ENCODE measurements at places on chromosomes 11 and 22.
A peak's percentile ranks its signal among the peaks of the same experiment; 100 is the strongest.

DNA sequence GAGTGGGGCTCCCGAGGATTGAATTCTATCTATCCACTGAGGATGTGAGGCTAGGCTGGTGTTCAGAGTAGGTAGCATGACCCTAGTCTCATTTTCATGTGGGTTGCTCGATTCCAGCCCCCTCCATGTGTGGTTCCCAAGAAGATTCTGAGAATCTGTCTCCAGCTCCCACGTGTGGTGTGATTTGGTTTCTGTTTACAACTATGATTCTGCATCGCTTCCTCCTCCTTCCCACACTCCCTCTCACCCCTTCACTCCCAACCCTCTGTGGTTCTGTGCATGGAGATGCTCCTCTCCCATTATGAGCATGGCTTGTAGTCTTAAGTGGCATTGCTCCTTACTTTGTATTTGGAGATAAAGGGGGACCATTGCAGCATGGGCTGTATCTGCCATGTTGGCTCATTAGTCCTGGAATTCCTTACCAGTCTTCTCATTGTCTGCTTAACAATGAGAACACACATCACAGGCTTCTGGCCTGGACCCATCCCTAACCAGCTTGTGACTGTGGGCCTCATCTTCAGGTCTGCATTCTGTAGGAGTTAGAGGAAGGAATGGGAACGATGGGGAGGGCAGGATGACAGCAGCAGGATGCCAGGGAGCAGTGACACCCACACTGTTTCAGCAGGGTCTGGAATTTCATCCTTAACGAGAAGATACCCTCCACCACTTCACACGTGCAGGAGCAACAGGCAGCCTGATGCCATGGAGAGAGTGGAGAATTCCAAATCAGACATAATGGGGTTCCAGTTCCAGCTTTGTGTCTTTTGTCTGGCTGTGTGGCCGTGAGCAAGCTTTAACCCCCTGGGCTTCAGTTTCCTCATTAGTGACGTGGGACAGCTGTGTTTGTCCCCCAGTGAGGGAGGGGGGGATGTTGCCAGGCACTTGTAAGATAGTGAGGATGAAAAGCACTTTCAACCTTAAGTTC, 86.0 kb downstream of the CCDC81 start:
- peak; percentile 31 for DNase-seq

- no peak for DNase-seq
Observed at GRCh38 chr11:86641537-86642261, 30.7 kb downstream of the ME3 start.

- no peak for DNase-seq
Observed at GRCh38 chr22:39996732-39997131, 2.0 kb downstream of the FAM83F start.

- no peak for DNase-seq
Observed at GRCh38 chr22:17941471-17942406, 82.6 kb downstream of the MICAL3 start.

GRCh38 chr11:57815476-57815875, 53.9 kb downstream of the CTNND1 start:
- DNase-seq: no peak

- DNase-seq: no peak
Observed at GRCh38 chr11:113409526-113409925, 21.9 kb downstream of the ANKK1 start.

DNA sequence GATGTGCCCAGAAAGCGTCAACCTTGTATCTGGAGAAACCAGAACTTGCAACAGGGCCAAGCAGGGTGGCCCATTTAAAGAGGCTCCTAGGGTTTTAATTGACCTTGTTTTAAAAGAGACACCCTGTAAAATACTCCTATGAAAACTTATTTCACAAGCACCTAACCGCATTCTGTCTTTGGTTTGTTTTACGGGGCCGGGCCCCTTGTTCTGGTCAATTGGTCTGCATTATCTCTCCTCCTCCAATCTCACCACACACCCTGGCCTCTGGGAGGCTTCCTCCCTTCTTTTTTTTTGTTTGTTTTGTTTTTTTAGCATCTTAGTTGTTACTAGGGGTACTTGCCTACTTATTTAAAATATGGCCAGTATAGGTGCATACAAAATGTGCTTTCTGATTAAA, 4.7 kb downstream of the EHF start:
- DNase-seq: no peak

GRCh38 chr11:72409458-72409857, 24.9 kb downstream of the CLPB start:
- no peak for DNase-seq

DNA sequence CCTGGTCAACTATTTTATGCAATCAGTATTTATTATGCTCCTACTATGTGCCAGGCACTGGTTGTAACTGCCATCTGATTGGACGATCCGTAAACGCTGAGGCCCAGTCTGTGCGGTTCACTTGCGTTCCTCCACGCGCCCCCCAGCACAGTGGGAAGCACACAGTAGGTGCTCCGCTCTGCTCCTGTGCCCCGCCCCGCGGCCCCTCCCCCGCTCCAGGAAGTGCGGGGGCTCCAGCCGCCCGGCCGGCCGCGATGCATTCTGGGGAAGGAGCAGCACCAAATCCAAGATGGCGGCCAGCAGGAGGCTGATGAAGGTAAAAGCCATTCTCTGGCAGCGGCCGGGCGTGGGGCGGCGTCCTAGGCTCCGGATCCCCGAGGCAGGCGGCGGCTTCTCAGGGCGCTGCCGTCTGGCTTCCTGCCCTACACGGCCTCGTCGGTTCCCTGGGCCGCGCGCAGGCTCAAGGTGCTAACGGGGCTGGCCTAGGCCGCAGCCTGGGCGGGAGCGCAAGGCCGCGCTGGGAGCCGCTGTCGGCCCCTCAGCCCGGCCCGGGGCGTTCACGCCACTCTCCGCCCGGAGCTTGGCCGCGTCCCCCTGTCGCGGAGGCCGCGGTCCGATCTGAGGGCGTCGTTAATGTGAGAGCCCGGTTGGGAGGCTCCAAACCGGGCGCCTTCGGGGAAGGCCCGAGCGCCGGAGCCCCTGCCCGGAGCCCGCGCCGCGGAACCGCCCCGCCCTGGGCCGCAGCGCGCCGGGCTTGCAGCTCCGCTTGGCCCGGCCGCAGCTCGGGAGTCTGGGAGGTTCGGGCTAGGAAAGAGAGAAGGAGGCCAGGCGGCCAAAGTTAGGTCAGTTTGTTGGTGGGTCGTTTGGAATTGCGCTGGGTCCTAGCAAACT, at the start of gene UBE2L3:
Gene UBE2L3 (plus strand): TSS at position 259 of the 891 bp plus-strand sequence. CDS start 31 bp downstream, at position 290.
- DNase-seq: peak; percentile 85

GRCh38 chr11:108508653-108509593, 10.7 kb upstream of the POGLUT3 start:
- DNase-seq: no peak

DNA sequence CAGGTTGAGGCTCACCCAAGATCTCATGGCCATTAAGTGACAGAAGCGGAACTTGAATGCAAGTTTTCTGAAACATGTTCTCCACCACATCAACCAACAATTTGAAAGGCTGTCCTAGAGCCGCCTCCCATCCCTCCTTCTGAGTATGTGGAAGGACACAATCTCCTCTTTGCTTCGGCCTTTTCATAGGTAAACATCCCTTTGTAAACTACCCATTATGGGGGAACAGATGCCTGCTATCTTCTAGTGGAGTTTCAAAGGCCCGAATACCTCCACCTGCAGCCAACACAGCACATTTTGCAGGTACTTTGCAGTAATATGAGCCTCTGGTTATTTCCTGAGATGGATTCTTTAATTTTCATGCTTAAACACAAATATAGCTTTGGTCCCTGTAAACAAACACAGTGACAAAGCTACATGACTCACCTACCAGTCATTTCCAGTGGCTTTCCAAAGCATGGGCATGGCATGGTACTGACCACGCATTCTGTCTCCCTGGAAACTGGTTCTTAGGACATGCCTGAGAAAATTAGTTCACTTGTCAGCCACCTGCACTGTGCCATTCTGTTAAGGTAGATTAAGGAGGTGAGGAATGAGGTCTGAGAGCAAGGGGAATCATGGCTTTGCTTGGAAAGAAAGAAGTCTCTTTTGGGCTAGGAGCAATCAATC, 60.2 kb downstream of the EHF start:
- peak; percentile 86 for DNase-seq

GRCh38 chr11:104633226-104633625, 265.0 kb downstream of the CASP12 start:
- no peak for DNase-seq

DNA sequence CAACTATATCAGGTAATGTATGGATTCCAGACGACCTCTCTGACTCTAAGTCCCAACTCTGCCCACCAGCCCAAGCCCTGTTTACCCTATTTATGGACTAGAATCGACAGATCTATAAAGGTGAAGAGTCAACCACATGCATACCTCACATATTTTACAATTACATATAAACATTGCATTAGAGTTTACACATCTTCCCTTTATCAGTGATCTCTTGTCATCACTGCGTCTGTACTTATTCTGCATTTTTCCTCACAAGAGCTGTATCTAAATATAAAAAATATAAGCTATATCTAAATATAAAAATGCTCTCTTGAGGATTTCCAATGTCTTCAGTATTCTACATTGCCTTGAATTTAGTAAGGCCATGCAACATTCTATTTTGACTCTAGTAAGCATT, 8.5 kb downstream of the FIBIN start:
- peak; percentile 6 for DNase-seq

- no peak for DNase-seq
Observed at GRCh38 chr22:20238536-20238900, 29.6 kb downstream of the RTN4R start.

- DNase-seq: peak; percentile 91
Observed at GRCh38 chr11:48150213-48150612, 66.4 kb upstream of the OR4B1 start.

- DNase-seq: peak; percentile 33
Observed at GRCh38 chr11:120186774-120187591, 23.8 kb upstream of the OAF start.

DNA sequence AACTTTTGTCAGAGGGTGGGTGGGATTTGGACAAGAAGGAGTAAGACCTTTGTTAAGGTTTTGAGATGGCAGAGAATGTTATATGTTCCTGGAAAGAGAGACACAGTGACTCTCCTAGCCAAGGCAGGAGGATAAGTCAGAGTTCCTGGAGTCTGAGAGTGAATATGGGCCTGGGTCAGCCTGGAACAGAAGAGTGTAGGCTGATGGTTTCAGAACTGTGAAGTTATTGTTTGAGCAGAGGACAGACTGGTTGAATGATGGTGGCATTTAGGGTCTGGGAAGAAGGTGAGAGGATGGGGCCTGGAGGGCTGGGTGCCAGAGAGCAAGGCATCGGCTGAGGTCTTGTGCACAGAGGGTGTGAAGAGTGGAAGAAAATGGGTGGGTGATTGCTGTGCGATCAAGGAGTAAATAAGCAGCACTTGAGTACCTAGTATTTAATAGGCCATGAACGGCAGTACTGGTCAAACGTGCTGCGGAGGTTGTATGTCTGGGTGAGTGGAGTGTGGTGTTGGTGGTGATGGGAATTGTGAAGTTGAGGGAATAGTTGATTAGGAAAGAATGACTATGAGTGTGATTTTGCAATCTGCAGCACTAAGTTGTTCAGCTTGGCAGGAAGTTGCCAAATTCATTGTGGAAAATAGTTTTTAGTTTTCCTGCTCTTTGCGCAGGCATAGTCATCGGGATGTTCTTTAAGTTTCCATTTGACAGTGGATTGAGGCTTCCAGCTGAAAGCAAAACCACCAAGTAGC, 1.8 kb downstream of the PANX1 start:
- DNase-seq: peak; percentile 96

DNA sequence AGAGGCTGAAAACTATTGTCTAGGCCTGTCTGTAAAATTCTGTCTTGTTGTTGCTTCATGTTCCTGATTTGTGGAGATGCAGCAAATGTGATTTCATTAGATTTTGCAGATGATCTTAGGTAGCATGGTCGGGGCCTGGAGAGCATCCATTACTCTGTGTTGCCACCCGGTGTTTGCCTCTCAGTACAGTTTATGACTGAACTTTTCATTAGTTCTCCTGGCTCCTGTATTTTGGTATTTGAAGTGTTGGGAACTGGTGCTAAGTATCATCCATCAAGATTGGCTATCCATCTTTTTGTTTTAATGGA, 7.7 kb downstream of the YWHAH start:
- DNase-seq: no peak

DNA sequence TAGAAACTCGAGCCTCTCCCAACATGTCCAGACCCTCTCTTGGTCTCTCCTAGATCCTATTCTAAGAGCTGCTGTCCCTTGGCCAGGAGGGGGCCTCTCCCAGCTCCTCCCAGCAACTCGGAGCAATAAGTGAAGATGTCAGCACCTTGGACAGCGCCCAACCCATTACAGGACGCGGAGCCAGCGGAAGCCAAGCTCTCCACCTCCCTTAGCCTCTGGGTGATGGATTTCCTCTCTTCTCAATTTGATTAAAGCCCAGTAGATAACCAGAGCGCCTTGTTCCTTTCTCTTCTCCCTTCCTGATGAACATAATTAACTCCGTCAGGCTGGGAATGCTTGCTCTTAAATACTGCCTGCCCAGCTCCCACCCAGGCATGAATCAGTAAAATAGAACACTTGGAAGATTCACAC, 26.2 kb upstream of the TPBGL start:
- peak; percentile 81 for DNase-seq

DNA sequence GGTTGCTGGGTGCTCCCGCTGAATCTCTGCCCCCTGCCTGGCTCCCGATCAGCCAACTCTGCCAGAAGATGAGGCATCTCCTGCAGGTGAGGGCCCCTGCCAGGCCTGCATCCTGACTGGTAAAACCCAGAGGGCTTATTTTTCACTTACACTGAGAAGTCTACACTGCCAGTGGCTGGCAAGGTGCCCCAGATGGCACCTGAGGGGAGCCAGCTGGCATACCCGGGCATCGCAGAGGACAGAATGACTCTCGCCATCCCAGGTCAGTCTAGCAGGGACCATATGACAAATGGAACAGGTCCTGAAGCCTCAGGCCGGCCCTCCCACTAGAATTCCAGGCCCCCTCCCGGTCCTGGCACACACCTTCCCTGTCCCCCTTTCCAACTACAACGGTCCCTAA, 30.9 kb downstream of the MACROD1 start:
- DNase-seq: no peak

- DNase-seq: no peak
Observed at GRCh38 chr11:21321072-21321471, 651.7 kb downstream of the NELL1 start.

GRCh38 chr11:134500621-134501020, 88.6 kb upstream of the B3GAT1 start:
- no peak for DNase-seq

- DNase-seq: no peak
Observed at GRCh38 chr22:30221121-30221992, 25.2 kb downstream of the LIF start.

DNA sequence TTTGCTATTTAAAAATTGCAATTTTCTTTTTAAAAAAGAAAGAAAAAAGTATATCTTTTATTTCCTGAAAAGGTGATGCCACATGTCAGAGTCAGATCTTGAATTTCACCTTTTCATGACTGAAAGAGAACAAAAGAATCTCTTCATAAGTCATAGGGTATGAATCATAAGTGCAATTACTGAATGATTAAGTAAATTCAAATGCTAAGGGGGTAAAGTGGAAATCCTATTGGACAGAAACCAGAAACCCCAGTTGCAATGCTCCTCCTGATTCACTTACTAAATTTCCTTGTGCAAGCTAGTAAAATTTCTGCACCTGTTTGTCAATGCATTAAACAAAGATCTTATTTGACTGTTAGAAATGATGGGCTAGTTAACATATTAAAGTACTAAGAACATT, 8.2 kb upstream of the PRRG4 start:
- no peak for DNase-seq

Measured in cardiac fibroblast (primary cell).